ENCODE measurements at places on chromosomes 6 and 20.
A peak's percentile ranks its signal among the peaks of the same experiment; 100 is the strongest.

- DNase-seq: no peak
These were observed 167.9 kb upstream of the MAN1A1 start for GRCh38 chr6:119517428-119517827.

- no peak for DNase-seq
These were observed 43.8 kb downstream of the ADAT2 start for GRCh38 chr6:143406673-143407072.

GRCh38 chr6:133816171-133816570 is 72.7 kb upstream of the TCF21 start:
- DNase-seq: no peak

GRCh38 chr6:17227403-17227802 is 53.8 kb upstream of the RBM24 start:
- no peak for DNase-seq

DNA sequence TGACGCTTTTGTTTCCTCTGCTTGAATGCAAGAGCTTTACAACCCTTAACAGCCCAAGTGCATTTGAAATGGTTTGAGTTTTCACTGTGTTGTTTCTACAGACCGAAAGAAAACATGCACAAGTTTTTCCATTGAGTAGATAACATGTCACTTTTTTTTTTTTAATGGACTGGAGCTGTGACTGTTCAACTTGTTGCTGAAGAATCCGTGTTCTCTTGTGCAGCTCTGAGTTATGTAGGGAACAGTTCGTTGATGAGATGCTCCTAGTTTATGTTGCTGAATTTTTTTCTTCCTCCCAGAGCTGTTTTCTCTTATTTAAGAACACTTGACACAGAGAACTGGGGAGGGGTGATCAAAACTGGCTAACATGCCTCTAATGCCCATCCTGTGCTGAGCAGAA is 89.3 kb downstream of the DTD1 start:
- DNase-seq: no peak

- DNase-seq: no peak
These were observed 122.9 kb upstream of the AFDN start for GRCh38 chr6:167703781-167704180.

GRCh38 chr20:24795436-24795835 is 153.6 kb upstream of the CST7 start:
- no peak for DNase-seq

DNA sequence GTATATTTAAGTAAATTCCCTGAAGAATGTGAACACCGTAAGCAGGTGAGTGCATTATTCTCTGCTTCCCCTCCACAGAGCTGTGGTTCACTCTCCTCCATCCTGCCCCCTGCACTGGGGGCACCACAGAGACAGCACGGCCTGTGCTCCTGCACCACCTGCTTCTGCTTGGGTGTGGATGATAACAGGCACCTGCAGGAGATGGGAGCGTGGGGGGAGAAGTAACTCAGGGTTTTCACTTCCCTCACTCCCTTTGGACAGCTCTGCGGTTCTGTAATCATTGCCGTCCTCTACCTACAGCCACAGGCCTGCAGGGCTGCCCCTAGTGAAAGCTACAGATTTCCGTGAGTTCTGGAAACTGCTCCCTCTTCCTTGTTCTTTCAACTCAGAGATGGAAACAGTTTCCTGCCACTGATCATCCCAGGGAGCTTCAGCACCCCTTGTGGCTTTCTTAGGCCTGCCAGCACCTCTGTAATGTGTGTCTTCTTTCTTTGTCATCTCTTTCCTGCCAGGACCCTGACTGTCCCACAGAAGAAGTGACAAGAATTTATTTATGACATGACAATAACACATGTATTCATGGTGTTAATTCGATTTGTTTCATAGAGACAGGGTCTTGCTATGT is 21.3 kb upstream of the MICB start:
- no peak for DNase-seq

- DNase-seq: no peak
These were observed 188.2 kb downstream of the WDR27 start for GRCh38 chr6:169513478-169514193.

- DNase-seq: no peak
These were observed 32.5 kb downstream of the DLL1 start for GRCh38 chr6:170258407-170258806.

DNA sequence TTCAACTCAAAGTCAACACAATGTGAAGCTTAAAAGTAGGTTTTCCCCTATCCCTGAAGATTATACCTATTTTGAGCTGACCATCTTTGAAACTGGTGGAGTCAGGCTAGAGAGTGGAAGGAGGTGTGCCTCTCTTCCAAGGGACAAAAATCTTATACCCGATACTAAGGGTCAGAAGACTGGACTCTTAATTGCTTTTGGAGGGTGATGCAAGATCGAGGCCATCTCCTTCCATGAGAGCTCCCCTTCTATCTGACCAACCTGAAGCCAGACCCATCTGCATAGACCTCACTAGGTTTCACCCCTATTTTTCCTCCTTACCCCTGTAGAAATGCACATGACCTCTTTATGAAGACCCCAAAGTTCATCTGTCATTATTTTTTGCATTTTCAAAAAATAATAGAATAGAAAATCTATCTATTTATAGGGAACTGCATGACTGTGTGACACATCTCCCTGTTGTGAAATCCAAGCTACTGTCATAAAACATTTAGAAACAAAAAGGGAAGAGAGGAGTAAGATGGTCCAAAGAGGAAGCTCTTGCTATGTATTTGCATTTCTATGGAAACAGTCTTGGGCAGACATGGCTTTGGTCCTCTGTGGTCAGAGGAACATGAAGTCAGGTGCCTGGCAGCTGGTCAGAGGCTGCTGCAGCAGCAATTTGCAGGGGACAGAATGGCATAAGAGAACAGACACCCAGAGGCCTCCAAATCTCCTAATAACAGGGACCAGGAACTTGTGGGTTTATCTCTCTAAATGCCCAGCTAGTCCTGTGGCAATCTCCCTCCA is 349.2 kb downstream of the MAFB start:
- DNase-seq: no peak

- no peak for DNase-seq
These were observed 40.0 kb upstream of the CD2AP start for GRCh38 chr6:47437592-47437991.

GRCh38 chr6:36612101-36612625 is 18.0 kb downstream of the SRSF3 start:
- DNase-seq: no peak

- DNase-seq: no peak
These were observed 156.2 kb downstream of the SOX4 start for GRCh38 chr6:21749754-21750153.

DNA sequence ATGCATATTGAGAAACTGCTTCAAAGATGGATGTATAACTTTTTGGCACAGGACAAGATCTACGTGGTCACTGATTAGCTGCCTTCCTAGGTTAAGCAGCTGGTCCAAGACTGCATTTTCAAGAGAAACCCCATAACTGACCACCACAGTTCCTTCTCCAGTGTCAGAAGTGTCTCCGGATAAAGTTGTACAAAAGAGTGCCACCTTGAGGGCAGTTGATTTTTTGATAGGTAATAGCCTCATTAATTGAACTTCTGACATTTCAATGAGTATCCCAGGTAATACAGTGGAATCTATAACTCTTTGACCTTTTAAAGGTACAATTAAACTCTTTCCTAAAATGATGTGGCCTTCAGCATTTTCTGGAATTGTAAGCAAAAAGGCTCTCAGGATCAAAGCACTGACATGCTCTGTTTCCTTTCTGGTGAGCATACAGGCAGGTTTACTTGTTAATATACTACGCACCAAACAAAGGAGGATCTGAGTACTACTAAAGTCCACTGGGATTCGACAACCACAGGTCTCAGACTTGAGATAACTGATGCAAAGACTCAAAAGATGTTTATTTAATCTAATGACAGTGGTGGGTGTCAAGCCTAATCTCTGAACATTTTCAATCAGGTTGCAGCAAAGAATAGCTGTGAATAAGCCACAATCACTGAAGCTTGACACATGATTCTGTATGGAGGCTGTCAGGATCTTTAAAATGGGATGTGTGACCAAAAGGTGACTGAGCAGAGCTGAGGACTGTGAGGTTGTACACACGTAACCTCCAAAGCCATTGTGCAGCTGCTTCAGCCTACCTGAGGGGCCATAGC is 21.2 kb downstream of the MKKS start:
- DNase-seq: no peak

DNA sequence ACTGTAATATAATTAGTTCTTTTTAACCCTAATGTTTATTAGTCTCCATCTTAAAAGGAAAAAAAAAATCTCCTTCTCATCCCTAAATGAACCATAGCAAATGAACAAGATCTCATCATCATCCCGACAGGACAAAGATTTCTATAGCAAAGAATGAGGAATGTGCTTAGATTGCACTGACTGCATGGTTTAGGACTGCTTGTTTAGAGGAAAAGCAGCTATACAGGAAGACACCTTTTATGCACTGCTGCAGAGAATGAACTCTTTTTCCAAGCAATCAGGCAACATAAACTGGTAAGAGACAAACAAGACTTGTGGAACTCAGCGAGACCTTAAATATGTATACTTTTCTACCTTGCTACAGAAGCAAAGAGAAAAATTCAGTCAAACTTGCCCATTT is 26.8 kb downstream of the CSNK2A1 start:
- no peak for DNase-seq

DNA sequence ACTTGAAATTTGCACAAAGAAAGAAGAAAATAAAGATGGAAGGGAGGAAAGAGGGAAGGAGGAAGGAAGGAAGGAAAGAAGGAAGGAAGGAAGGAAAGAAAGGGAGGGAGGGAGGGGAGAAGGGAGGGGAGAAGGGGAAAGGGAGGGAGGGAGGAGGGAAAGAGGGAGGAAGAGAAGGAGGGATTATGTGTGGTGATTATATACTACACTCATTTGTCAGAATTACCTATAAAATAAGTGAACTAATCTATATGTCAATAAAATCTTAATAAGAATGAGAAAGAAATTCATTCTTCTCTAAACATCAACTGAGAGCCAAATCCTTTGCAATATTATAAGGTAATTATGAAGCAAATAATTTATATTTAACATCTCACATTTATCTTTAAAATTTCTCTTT is 77.9 kb upstream of the TFAP2D start:
- DNase-seq: no peak

- DNase-seq: no peak
These were observed 49.9 kb downstream of the CLIC5 start for GRCh38 chr6:45965792-45966191.

GRCh38 chr6:139996253-139996834 is 621.9 kb upstream of the CITED2 start:
- no peak for DNase-seq

DNA sequence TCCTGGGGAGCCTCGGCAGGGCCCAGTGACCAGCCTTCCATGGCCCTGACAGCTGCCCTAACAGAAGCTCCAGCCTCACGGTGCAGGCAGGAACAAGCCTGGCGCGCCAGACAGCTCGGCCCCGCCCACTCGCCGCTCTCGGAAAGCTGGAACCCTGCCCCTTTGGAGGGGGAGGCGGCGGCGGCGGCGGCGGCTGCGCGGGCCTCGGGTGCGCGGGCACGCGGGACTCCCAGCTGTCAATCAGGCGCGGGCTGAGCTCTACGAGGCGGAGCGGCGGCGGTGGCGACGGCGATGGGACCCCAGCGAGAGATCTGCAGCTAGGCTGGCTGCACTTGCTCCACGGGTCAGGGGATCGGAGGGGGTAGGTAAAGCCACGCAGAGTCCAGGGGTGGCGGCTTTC is at the start of gene NRSN1:
NRSN1 (plus strand) TSS at position 236 of the 400 bp plus-strand sequence. CDS start 8,113 bp downstream, outside the sequence.
- peak; percentile 16 for DNase-seq

DNA sequence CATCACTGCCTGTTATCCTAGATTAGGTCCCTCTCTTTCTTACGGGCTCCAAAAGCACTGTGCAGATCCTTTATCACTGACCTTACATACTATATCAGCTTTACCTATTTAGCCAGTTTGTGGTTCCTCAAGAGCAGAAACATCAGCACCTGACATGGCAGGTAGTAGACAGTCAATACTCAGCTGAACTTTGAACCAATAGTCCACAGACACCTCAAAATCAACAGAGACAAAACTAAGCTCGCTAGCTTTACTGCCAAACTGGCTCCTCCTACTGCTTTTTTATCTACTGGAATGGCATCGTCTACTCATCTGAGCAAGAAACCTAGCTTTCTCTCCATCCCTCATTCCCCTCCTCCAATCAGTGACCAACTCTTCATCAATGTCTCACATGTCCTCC is 5.6 kb downstream of the IL17A start:
- DNase-seq: no peak

- no peak for DNase-seq
These were observed 35.9 kb upstream of the MAP3K4 start for GRCh38 chr6:160955508-160956295.

DNA sequence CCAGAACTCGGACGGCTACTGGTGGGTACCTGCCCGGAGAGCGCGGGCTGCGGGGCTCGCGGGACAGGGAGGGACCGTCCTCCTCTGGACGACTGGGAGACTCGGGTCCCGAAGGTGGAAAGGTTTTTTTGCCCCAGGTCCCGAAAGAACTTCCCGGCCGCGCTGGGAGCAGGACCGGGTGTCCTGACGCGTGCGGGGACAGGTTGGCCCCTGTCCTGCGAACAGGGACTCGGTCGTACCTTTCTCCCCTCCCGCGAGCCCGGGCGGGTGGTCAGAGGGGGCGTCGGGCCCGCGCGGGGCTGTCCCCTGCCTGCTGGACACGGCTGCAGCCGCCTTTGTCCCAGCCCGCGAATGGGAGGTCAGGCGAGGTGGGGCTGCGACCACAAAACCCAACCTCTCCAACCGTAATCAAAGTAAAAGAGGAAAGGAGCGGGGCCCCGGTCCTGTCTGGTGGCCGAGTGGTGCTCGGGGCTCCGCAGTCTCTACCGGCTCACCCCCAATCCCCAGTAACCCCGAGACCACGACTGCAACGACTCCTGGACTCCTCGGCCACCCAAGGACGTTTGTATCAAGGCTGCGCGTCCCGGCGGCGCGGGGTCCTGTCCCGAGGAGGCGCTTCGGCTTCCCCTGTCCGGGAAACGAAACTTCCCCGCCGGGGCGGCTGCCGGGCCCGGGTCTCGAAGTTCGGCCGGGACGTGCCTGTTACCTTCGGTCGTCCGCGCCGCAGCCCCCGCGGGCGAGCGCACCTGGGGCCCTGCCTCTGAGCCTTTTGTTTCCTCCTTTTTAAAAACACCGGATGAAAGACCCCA is 798 bp downstream of the DSP start:
- peak; percentile 18 for DNase-seq

- no peak for DNase-seq
These were observed 21.6 kb downstream of the RREB1 start for GRCh38 chr6:7129360-7129759.

DNA sequence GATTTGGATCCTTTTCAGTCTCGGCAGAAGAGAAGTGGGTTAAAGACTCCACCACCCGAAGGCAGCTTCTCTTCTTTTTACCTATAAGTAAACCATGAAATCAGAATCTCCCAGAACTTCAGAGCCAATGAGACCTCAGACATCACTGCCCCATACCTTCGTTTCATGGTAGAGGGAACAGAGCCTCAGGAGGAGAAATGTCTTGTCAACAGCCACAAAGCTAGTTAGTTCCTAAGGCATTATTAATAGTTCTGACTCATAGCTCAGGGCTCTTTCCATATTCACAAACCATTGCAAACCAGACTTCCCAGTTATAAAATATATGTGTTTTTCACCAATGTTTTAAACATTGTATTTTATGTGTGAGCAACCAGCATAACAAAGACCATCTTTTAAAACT is 118.7 kb upstream of the RIPOR2 start:
- DNase-seq: no peak
